ENCODE measurements at places on chromosomes 2 and 18.
A peak's percentile ranks its signal among the peaks of the same experiment; 100 is the strongest.

GRCh38 chr2:204972161-204972560 lies 426.9 kb downstream of the PARD3B start:
- no peak for DNase-seq

DNA sequence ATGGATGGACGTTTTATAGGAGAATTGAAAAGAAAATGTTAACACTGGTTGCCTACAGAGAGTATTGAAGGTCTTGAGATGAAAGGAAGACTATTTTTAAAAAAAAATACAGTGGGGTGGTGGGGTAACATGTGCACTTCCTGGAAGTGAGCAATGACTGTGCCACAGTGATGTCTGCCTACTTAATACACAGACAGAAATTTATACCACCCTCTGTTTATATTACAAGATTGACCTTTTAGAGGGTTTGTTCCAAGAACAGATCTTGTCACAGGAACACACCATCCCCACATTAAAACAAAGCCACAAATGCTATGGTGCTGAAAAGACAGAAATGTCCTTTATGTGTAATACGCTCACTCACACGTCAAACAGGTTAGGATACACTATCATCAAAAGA lies 87.6 kb downstream of the THADA start:
- no peak for DNase-seq

- no peak for DNase-seq
These were observed 168.0 kb downstream of the CERS6 start for GRCh38 chr2:168624028-168624427.

DNA sequence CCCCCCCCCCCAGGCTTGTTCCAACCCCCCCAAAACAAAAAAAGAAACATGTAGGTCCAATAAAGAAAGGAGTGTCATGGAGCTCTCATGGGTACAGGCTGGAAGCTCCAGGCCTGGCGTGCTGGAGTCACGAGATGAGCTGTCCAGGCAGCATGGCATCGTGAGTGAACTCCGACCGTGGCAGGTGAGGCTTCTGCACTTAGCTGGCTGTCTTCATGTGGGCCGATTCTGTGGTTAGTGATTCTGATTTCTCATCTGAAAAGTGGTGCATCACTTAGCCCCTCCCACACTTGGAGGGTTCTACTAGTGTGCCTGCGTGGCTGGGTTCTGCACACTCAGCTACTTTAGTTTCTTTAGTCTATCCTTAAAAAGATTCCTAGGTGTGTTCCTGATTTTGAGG lies 126.4 kb upstream of the MGAT5 start:
- peak; percentile 51 for DNase-seq

- no peak for DNase-seq
These were observed 39.4 kb upstream of the CYBRD1 start for GRCh38 chr2:171482877-171483276.

- no peak for DNase-seq
These were observed 307.2 kb downstream of the MYCN start for GRCh38 chr2:16247326-16248122.

GRCh38 chr2:147603447-147603846 lies 241.4 kb upstream of the ACVR2A start:
- no peak for DNase-seq

DNA sequence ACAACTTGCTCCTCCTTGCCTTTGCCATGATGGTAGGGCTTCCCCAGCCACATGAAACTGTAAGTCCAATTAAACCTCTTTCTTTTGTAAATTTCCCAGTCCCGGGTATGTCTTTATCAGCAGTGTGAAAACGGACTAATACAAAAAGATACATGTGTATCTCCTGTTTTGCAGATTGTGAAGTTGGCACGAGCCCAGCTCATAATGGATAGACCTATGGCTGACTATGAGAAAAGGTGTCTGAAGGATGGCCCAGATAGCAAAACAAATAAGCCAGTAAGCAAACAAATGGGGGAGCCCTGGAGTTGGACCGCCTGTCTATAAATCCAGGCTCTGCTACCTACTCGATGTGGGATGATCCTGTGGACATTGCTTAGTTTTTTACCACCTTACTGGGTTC lies 15.5 kb upstream of the PRKCE start:
- DNase-seq = no peak

GRCh38 chr2:173347305-173348168 lies 7.1 kb upstream of the CDCA7 start:
- no peak for DNase-seq

DNA sequence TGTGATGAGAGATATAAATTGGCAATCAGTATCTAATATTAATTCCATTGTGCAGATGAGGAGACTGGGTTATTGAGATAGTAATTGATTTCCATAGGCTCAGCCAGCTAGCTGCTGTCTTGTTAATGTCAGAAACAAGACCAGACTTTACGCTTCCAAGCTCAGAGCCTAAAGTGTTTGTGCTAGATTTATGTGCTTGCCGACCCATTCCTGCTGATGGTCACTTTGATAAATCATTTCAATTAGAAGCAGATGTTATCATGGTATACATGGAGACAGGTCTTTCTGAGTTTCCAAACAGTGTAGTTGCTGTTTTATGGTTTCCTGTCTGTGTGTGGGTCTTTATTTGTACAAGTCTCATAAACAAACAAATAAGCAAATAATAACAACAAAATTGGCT lies 92.8 kb downstream of the AQP4 start:
- DNase-seq = no peak

- DNase-seq = no peak
These were observed 294.3 kb downstream of the SRBD1 start for GRCh38 chr2:45316576-45317338.

GRCh38 chr18:13501891-13502290 lies 224.5 kb downstream of the FAM210A start:
- DNase-seq = peak; percentile 7

DNA sequence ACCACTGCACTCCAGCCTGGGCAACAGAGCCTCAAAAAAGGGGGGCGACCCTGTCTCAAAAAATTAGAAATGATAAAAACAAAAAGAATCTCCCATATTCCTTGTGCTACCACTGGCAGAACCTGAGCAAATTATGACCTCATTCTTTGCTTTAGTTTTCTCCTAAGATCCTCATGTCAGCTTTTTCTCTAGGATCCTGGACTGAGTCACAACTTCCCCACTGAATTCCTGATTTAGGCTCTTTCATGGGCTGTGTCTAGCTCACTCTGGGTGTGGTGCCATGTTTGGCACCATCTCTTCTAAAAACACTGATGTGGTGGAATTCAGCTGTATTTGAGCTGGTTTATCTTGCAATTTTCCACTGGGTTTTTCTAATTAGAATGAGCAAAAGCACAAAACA lies 37.1 kb downstream of the EXOC6B start:
- DNase-seq = no peak

DNA sequence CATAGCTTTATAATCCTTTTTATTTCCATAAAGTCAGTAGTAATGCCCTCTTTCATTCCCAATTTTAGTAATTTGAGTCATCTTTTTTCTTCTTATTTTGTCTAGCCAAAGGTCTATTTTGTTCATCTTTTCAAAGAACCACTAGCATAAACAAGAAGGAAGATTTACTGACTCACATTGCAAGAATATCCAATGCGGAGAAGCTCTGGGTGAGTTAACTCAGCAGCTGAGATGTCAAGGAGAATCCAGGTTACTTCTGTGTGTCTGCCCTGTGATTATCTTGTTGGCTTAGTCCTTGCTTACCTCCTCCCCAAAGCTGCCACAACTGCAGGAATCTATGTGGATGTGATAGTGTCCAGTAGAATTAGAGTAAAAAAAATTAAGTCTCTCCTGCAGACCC lies 311.4 kb upstream of the NCKAP5 start:
- DNase-seq = no peak

DNA sequence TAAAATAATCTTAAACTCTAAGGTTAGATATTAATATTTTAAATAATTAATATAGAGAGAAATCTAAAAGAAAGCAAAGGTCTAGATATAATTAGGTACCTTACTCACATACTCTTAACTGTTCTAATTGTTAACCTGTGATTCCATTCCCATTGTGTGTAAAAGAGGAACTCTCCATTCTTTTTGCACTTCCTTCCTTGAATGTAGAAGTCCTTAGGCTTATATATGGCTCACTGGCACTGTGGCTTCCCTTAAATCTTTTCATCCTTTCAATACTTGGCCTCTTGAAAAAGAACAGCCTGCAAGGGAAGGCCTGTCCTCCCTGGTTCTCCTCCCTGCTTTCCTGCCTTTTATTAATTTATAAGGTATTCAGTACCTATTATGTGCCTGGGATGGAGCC lies 182.8 kb upstream of the FOSL2 start:
- DNase-seq = no peak

DNA sequence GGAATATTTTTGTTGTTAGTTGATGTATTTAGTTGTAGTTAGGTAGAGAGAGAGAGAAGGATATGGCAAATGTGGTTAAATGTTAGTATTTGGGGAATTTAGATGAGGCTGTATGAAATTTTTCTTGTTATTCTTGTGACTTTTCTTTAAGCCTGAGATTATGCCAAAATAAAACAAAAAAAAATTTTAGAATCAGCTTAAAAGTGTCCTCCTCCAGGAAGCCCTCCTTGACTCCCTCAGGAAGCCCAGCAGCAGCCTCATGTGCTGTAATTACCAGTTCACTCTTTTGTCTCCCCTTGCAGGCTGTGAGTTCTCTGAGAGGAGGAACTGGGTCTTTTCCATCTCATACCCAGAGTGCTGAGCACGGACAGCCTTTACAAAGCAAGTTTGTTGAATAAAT lies 243.5 kb downstream of the TFCP2L1 start:
- no peak for DNase-seq

- DNase-seq = no peak
These were observed 9.8 kb upstream of the ERBB4 start for GRCh38 chr2:212548455-212548819.

- no peak for DNase-seq
These were observed 137.0 kb downstream of the EN1 start for GRCh38 chr2:118710481-118710880.

DNA sequence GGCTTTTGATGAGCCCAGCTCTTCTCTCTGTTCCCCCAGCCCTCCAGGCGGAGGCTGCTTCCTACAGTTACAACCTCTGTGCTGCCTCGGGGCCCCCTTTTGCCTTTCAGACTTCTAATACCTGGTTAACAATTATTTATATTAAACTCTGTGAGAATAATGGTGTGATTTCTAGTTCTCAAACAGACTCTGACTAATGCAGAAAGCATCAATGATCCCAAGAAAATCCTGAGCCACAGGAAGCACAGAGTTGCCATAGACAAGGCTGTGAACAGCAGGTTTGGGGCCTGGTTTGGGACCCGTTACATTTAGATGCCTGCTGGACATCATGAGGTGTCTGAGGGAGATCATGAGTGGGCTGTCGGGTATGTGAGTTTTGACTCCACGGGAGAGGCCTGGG lies 37.4 kb upstream of the MYO3B start:
- DNase-seq = no peak

GRCh38 chr2:165436559-165436958 lies 32.9 kb upstream of the CSRNP3 start:
- DNase-seq = no peak

DNA sequence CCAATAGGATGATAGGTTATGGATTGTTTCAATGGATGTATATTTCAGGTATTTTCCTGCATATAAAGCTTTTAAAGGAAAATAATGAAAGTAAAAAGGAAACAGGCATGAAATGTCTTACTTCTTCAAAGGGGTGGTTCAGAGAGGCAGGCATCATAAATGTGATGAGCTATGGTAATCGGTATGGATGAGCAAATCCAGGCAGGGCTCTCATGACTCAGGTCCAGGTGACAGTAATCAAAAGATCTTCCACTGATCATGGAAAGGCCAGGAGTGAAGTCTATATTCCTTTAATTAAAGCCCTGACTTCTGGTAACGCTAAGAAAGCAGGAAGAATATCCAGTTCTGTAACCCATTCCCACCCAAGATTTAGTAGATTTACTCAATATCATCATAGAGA lies 48.7 kb upstream of the RGPD4 start:
- no peak for DNase-seq

- no peak for DNase-seq
These were observed 28.9 kb downstream of the TCF23 start for GRCh38 chr2:27177441-27178351.
